ENCODE measurements at places on chromosomes 6 and 20. TPM values are rescaled to one million over a fixed set of nuclear protein-coding genes. Genes with fewer than 3 reads are reported as not detected.

Gene VGLL2
- total RNA-seq: 18.4 TPM

Gene GNAS-AS1
- total RNA-seq: 2.5 TPM

Gene LAMA2
- total RNA-seq: 320 TPM

- no peak for DNase-seq
Measured at GRCh38 chr6:136487759-136488425, 62.3 kb downstream of the MAP7 start.

DNA sequence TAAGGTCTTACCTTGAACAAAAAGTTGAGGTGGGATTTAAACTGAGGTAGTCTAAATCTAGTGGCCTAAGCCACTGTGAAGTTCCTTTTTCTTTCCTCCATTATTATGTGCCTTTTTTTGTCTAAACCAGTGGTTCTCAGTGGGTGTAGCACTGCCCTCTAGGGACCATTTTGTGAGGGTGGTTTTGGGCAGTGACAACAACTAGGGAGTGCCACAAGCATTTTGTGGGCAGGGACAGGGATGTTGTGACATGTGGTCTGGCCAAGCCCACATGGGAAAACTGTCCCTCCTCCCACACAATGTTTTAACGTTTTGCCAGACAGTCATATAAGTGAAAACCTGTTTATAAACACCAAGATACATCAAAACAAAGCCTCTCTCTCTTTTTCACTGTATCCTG is 899.4 kb upstream of the FLRT3 start:
- DNase-seq: no peak

DNA sequence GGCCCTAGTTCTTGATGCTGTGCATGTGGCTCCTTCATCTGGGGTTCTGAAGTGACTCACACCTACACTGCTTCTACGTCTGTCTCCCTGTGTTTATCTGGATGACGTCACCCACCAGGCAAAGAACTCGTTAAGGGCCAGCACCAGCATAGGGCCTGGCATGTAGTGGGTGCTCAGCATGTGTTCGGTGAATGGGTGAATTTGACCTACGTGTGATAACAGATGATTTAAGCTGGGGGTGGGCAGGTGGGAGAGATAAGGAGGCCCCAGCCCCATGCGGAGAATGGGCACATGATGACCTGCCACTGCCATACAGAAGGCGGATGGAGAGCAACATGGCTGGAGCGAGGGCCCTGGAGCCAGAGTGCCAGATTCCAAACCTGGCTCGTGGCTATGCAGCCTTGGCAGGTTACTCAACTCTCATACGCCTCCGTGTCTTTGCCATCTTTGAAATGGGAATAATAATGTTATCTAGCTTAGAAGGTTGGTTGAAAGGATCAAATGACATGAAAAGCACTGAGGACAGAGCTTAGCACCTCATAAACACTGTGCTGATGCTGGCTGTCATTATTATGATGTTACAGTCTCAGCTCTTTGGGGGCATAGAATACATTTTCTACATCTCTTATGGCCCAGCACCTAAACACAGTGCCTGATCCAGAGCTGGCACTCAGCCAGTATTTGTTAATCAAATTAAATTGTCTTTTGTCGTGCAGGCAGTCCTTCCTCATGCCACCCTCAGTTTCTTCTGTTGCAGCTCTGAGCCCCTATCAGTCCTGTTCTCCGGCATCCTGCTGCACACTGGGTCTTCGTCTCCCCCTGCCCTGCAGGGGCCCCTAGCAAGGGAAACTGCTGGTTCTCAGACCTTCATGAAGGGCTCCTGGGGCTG is 39.6 kb downstream of the VEGFA start:
- DNase-seq: no peak

All from tongue (tissue), 3 donors.